ENCODE measurements at places on chromosomes 3 and 15.

DNA sequence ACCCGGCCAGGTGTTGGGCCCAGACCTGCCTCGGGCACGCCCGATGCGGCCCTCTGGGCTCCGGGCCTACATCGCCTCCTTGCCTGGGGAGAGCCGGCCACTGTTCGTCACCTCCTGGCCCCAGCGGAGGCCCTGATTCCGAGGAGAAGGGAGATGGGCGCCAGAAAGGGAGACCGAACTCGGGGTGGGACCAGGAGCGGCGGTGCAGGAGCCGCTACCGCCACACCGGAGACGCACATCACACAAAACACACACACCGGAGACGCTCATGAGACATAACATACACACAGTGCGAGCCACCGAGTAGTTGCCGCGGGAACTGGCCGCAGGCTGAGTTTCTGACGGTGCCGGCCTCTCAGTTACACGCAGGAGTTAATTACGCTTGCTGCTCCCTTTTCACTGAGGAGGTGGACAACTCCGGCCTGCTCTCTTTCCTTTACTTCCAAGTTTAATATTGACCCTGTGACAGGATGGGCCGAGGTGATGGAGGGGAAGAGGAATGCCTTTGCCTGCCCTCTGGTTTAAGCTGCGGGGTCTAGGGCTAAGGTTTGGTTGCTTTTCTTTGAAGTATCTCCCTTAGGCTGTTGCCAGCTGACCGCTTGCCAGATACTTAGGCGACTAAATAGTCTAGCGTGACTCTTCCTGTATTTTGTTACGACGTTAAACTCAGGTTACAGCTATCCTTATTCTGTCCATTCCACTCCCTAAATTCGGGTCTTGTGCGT, 570 bp downstream of the PCNP start:
- peak; percentile 66 for DNase-seq

GRCh38 chr15:66169023-66169422, 84.5 kb downstream of the MEGF11 start:
- no peak for DNase-seq

GRCh38 chr3:146322216-146322817, 71.4 kb upstream of the PLSCR4 start:
- no peak for DNase-seq

DNA sequence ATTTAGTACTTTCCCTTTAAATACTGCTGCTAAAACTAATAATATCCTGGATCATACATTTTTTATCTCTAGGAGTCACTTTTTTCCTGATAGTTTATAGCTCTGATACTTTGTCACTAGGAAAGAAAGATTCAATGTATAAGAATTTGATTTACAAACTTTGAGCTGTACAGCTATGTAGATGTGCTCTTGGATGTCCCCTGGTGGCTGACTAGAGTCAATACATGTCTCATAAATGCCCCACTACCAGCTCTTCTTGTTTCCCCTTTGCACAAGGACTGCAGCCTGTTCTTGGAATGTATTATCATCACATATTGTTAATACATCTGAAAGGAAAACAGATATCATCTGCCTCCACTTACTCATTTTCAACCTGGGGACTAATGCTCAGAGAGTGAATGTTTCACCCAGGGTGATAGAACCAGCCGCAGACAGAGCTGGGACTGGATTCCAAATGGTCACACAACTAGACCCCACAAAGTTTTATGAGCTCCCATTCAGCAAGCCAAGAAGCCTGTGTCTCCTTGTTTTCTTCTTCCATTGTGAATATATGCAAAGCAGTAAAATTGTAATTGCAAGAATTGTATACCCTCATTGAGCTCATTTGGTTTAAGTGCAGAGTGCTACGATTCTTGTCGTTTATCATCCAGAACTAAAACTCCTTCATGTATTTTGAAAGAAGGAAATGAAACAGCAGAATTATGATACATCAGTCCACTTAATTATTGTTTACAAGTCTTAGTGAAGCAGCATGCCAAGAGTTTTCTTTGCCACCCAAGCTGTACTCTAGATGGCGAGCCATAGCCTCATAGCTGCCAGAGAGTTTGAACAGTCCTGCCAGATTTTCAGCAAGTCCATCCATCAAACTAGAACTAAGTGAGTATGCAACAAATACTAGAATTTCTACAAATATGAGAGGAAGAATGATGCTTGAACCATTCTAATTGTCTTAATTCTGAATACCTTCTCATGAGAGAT, 261.6 kb upstream of the LMCD1 start:
- DNase-seq = peak; percentile 21

GRCh38 chr15:74330861-74331408, 36.5 kb downstream of the CYP11A1 start:
- DNase-seq = no peak

- no peak for DNase-seq
Observed at GRCh38 chr3:143031327-143031726, 30.0 kb downstream of the U2SURP start.

- no peak for DNase-seq
Observed at GRCh38 chr15:100309109-100310040, 32.4 kb downstream of the ADAMTS17 start.

DNA sequence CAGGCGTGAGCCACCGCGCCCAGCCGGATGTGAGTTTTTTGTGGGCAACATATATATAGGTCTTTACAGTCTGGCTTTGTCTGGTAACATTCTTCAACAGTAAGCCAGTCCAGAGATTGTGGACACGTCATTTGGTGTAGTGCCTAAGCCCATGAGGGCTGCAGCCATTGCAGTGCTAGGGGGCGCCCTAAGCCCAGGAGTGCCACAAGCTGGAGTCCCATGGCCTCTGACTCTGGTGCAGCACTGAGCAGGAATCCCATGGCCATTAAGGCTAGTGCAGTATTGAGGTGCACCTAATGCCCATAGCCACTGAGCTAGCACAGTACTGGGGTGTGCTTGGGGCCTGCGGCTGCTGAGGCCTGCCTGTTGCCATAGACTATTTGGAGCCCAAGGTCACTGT, 136.4 kb upstream of the NDN start:
- DNase-seq = no peak

DNA sequence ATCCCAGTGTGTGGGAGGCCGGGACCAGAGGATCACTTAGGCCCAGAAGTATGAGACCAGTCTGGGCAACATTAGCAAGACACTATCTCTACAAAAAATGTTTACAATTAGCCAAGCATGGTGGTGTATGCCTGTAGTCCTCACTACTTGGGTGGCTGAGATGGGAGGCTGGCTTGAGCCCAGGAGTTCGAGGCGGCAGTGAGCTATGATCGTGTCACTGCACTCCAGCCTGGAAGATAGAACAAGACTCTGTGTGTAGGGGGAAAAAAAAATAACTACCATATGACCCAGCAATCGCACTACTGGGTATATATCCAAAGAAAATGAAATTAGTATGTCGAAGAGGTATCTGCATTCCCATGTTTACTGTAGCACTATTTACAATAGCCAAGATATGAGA, 22.6 kb downstream of the RYK start:
- DNase-seq = no peak

DNA sequence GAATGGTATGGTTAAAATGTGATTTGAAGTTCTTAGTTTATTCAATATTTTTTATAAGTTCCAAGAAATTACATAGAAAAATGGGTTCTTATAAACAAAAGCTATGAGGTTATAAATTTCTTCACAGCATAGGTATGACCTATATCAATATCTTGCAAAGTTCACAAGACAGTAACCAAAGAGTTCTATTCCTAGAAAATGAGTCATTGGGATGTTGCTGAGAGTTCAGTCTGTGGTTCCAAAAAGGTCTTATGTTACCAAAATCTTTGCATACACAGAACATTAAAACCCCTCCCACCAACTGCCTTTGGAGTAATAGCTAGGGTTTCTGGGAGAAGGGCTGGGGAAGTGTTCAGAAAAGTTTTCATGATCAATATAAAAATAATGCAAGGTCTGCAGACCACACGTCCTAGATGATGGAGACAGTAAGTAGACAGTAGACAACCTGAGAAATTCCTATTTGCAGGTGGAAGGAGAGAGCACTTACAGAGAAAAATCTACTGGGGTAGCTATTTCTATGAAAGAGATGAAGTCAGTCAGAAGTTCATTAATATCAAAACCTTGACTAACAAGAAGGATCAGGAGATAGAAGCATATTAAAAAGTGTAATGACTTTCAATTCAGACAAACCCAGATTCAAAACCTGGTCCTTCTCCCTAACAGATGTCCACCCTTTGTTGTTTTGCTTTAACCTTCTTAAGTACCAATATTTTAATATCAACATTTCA, 279.3 kb downstream of the KCNH8 start:
- no peak for DNase-seq

DNA sequence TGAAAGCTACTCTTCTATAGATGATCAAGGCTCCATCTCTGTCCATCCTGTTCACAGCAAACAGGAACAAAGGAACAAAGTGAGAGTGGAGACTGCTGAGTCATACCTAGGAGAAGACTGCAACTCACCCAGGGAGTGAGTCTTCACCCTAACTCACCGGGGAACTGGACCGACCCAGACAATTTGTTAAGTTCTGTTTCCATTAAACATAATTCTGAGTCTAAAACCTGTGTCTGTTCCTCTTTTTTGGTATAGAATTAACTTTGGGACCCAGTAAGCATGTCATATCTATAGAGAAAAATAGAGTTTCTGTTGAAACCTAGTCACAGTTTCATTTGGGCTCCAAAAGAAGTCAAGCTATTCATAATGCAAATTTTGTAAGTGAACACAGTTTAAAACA, 21.6 kb downstream of the CCDC80 start:
- no peak for DNase-seq

GRCh38 chr3:54759166-54759565, 168.7 kb downstream of the LRTM1 start:
- DNase-seq = no peak

- no peak for DNase-seq
Observed at GRCh38 chr3:183774631-183775030, 50.7 kb downstream of the MAP6D1 start.

DNA sequence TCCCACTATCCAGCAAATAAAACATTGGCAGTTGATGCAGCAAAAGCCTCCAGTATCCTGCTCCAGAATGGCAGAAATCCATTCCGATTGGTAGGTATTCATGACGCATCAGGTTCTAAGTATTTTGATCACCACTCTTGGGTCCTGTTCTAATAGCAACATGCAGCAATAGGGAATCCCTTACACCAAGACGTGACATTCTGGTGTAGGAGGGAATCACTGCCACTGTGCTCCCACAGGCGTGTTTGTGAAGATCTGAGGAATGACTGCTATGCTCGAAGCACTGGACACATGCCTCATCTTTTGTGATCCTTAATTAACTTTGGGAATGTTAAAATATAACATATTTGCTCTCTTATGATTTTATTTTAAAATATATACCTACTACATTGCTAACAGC, 552.9 kb downstream of the MECOM start:
- DNase-seq = no peak

- DNase-seq = no peak
Observed at GRCh38 chr15:50857763-50858162, 50.7 kb upstream of the AP4E1 start.

DNA sequence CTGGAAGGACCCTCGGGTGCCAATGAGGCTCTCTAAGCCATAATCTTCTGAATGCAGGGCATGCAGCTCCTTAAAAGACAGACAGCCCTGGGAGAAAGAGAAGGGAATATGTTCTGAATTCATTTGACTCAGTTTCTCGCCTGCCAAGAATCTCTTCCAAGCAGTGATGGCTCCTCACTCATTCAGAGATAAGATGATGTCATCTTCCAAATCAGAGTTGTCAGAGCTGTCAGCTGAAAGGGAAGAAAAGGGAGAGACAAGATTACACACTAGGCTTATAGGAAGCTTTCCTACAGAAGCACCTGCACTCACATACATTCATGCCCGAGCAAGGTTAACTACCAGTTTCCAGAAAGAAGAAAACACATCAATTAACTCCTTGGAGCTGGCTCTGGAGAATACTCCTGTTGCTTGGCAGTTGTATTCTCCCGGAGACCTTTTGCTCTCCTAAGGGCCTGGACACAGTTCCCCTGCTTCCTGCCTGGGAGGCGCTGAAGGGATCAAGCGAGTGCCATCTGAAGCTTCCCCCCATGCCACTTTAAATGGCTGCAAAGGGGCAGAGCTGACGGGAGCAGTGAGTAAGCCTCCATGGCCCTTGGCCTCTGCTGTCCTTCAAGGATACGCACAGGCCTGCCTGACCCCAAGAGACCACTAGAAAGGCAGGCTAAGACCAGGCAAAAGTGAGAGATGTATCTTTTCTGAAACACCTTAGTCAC, 7.7 kb downstream of the RBM15B start:
- DNase-seq = no peak

DNA sequence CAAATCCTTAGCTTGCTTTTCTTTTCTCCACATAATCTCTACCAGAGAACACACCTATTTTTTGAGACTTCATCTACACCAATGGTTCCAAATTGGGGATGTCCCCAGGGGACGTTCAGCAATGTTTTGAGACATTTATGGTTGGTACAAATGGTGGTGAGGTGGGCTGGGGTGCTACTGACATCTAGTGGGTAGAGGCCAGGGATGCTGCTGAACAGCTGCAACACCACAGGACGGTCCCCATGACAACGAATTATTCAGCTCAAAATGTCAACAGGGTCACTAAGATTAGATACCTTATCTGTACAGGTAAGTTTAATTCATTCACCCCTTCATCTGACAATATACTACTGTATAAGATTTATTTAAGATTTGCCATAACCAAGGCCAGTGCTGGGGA, 14.4 kb downstream of the GK5 start:
- no peak for DNase-seq

GRCh38 chr3:192183109-192183508, 544.2 kb downstream of the FGF12 start:
- no peak for DNase-seq

Data from central memory CD4-positive, alpha-beta T cell (primary cell).